Astrocyte of the spinal cord (primary cell): ENCODE measurements at places on chromosomes 12 and 14.

DNA sequence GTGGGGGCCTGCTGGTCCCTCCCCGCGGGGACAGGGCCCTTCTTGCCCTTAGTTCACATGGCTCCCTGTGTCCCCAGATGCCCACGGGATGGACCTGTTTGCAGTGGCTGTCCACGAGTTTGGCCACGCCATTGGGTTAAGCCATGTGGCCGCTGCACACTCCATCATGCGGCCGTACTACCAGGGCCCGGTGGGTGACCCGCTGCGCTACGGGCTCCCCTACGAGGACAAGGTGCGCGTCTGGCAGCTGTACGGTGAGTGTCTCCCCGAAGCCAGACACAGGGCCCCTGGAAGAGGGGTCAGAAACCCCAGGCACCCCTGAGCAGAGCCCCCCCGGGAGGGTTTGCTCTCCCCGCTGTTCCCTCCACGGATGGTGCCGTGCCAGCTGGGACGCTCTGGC lies 13.4 kb downstream of the MMP17 start:
- no peak for DNase-seq

- no peak for DNase-seq
These were observed 2.4 kb downstream of the CEP83 start for GRCh38 chr12:94457311-94457710.

GRCh38 chr12:7156259-7157197 lies 26.4 kb downstream of the CLSTN3 start:
- DNase-seq = no peak

DNA sequence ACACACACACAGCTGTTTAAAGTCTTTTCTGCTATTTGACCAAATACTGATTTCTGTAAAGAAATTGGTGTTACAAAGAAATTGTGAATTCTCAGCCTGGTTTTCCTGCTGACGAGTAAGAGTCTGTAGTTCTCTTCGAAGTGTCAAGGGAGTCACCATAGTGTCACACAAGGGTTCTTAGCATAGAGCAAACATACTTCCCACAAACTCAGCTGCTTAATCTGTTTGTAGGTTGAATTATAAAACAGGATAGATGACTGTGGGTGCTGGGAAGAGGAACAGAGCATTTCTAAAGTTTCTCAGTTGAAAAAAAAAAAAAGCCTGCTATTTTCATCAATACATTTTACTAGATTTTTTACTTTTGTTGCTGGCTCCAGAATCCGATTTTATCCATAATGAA lies 82.9 kb downstream of the FOXA1 start:
- DNase-seq = no peak
